ENCODE measurements at places on chromosomes 4 and X.

DNA sequence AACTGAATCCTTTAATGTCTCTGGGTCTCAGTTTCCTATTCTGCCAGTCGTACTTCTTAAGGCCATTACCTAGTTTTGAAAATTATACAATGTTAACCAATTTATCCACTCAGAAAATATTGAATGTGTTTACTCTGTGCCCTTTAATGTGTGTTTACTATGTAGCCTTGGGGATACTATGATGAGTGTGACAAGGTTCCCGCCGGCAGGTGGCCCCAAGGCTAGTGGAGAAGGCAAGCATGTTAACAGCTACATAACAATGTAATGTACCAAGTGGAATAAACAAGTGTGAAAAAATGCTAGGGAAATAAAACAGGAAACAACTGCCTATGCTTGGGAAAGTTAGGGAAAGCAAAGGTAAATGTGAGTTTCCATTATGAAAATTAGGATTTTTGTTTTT, 187.3 kb upstream of the MBNL3 start:
- no peak for DNase-seq

GRCh38 chr4:1473718-1474117, 67.5 kb upstream of the NKX1-1 start:
- DNase-seq, result no peak

DNA sequence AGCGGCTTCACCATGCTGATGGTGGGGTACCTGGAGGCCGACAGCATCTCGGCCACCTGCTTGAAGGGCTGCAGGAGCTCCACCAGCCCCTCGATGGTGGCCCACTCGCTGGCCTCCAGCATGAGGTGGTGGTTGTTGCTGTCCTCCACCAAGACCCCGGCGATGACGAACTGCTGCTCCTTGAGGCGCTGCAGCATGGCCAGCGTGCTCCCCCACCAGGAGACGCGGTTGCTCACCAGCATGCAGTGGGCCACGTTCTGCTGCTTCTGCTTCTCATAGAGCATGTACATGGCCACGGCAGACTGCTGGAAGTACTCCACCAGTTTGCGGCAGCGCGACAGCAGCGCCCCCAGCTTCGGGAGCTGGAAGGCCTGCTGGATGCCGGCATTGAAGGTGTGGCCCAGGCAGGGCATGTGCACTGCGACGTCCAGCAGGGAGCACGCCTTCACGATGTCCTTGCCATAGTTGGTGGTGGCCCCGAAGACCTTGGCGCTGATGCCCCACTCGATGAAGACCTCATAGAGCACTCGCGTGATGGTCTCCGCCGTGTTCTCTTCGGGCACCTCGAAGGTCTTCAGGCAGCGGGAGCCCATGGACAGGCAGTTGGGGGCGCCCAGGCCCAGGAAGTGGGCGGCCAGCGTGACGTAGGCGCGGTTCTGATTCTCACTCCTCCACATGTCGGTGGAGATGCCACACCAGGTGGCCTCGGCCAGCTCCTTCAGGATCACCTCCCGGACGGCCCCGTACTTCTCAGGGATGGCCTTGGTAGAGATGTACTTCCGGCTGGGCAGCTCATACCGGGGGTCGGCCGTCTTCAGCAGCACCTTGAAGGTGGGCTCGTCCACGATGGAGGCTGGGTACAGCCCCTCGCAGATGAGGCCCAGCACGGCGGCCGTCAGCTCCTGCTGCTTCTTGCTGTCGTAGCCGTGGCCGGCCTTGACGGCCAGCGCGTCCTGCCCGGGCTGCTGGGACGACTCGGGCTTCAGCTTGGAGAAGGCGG, 11.0 kb downstream of the DHRSX start:
- no peak for DNase-seq

DNA sequence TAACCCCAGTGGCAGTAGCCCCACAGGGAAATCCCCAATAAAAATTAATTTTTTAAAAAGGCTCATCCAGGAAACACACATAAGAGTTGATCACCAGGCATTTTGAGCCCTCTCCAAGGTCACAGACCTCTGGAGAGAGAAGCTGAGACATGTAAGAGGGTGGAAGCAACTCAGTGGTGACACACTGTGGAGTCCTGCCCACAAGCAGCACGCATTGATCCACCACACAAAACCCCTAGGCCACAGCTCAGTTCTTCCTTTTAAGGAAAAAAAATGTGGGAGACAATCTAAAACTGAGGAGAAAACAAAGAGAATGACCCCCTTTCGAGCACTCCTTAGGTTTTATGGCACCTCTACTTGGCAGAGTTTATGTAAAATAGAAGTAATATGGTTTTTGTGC, 71.7 kb upstream of the S100G start:
- DNase-seq, result no peak

GRCh38 chr4:74057588-74057987, 19.1 kb upstream of the CXCL3 start:
- DNase-seq, result no peak

DNA sequence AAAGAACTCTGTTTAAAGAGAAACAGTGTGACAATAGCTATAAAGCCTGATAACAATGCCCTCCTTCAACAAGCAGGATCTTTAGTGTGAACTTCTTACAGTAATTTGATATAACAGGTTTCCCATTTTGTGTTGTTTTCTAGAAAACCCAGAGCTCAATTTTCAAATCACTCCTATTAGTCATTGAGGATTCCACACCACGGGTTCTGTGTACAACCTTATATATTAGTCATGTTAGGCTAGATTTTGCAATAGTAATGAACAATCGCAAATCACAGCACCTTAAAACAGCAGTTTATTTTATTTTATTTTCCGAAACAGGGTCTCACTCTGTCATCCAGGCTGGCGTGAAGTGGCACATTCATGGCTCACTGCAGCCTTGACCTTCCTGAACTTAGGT, 1020.9 kb upstream of the INTU start:
- DNase-seq, result no peak

- no peak for DNase-seq
These were observed 22.3 kb upstream of the TMEM150C start for GRCh38 chr4:82583897-82584587.

GRCh38 chr4:31283679-31284078, 563.5 kb downstream of the PCDH7 start:
- no peak for DNase-seq

- DNase-seq, result no peak
These were observed 403.1 kb downstream of the MID1IP1 start for GRCh38 chrX:39204353-39204752.

DNA sequence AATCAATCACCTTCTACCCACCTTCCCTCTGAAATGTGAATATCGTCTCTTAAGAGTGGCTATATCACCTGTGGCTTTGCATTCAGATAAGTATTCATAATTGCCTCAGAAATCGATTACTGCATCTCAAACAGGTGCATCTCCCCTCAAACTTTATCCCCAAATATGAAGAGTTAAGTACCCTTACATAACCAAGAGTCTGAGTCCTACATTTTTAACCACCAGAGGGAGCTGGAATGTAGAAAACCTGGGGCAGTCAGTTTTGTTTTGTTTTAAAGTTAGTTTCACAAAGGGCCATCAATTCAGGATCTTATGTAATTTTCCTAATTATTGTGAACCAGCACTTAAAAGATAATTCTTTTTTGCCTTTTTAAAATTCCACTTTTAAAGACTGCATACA, 5.7 kb downstream of the TCEANC start:
- DNase-seq, result peak; percentile 7

DNA sequence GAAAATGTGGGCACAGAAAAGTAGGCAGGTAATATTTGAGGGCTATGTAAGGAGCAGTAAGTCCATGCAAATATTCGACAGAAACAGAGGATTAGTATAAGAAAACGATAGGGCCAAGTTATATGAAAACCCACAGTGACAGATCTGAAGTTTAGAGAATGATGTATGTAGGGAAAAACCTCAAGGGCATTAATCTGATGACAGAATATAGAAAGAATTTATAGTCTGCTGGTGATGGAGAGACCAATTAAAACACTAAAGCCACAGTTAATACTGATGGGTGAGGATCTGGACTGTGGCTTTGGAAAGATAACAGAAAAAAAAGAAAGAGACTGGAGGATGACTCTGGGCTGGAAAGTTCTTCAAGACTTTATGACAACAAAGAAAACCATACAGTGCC, 169.7 kb downstream of the PALLD start:
- no peak for DNase-seq

DNA sequence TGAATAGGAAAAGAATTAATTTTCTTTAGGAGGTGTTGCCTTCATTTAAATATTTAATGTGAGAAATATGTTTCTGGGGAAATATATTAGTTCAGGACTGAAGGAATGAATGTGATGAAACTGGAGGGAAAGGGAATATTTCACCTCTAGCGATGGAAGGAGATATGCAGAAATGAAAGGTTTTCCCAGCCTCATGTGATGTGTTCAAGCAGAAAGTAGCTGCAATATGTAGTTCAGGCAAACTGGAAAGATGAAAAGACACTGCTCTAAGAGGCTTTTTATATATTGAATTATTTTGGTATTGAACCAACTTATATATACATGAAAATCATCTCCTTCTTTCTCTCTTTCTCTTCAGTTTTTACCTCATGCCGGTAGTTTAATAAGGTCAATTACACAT, 3.4 kb downstream of the GRID2 start:
- no peak for DNase-seq

DNA sequence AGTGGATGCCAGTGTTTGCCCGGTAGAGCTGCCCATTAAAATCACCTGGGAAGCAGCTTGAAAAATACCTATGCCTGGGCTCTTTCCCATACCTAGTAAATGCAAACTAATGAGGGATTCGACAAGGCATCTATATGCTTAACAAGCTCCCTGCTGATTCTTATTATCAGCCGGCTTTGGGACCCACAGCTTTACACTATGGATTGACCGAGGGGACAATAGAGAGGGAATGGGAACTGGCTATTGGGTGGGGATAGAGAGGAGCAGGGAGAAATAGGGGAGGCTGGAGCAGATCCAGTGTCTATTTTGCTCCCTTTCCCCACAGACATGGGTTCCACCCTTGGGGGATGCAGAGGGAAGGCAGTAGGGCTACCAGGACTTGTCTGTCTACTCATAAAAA, 103.1 kb upstream of the TEX13D start:
- no peak for DNase-seq

GRCh38 chr4:156999175-156999517, 27.5 kb upstream of the PDGFC start:
- DNase-seq, result peak; percentile 91

GRCh38 chr4:150379454-150379853, 202.5 kb upstream of the MAB21L2 start:
- DNase-seq, result no peak

DNA sequence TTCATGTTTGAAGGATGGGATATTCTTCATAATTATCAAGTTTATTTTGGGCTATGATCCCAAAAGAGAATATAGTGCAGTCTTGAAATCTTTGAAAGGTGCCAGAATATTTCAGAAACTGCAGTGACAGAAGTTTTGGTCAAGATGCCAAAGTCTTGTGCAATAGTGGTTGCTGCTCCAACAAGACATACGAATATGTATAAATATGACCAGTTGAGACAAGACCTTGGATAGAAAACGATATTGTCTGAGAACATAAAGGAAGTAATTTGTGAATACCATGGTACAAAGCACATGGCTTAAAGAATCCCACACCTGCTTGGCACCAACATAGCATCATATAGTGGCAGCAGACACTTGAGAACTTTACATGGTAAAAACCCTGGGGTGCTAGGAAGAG, 48.6 kb upstream of the AMELX start:
- no peak for DNase-seq

- DNase-seq, result no peak
These were observed 1.7 kb downstream of the MTMR1 start for GRCh38 chrX:150694738-150695410.

DNA sequence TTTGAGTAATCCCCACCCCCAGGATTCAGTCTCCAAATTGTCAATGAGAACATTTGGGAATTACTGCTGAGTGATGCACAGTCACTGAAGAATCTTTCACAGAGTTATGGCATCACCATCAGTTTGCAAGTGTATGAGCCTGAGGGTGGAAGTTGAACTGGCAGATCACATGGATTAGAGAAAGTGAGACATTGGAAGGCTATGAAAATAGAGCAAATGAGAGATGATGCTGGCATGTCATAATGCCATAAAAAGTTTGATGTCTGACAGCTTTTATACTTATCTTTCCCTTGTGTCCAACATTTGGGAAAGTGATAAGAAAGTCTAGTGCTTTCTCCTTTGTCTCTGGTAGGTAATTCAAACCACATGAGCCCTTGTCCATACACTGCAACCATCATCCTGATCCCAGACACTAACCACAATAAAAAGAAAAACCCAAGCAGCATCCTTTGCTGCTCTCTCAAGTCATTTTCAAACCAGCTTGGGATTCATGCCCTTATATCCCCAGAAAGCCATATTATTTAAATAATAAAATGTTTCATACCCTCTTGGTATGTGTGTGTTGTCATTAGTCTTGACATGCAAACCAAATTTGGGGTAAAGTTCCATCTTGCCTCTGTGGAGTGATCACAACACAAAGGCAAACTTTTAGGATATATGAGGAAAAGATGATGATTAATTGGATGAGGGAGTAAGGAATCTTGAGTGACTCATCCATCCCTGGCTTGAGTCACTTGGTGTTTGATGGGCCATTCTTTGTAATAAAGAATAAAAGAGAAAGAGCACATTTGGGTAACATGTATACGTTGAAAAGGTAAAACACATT, 438.9 kb downstream of the GRXCR1 start:
- DNase-seq, result no peak

GRCh38 chr4:23068287-23068686, 375.6 kb downstream of the GBA3 start:
- no peak for DNase-seq

- DNase-seq, result no peak
These were observed 559 bp downstream of the SLC9A7 start for GRCh38 chrX:46758163-46758955.

DNA sequence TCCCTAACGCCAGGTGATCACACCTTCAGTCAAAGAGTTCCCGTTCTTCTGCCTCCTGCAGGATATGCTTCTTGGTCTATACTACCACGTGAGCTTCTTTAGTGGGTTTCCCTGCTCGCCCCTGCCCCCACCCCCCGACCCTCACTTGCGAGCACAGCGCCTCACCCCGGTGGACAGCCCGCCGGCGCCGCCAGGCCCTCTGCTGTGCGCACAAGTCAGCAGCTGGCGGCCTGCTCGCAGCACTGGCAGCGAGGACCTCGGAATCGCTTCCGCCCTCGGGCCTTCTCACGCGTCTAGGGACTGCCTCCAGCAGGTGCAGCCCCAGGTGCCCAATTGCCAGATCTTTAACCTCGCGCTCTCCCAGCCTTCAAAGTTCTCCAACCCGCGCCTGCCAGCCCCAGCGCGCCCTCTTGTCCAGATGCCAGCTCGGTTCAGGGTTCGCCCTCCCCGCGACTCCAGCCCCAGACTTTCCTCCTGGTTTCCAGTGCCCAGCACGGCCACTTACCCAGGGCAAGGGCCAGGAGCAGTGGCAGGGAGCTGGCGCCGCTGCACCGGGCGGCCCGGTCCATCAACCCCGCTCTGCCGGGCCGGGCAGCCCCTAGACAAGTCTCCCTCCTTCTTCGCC, 454 bp downstream of the BTC start:
- DNase-seq, result no peak

Data from amniotic stem cell (primary cell).